ENCODE measurements at places on chromosomes 7 and 10.
A peak's percentile ranks its signal among the peaks of the same experiment; 100 is the strongest.

- no peak overlapping the region for H3K4me3 ChIP-seq
- H3K36me3 ChIP-seq = no peaks in the 10 kb centered on the region
- DNase-seq = no peak
These were observed 163.8 kb downstream of the PLXNA4 start for GRCh38 chr7:132412435-132412834.

GRCh38 chr10:98170249-98171117 is 36.0 kb downstream of the R3HCC1L start:
- H3K27ac ChIP-seq = no peak overlapping the region
- H3K4me3 ChIP-seq = no peak overlapping the region
- H3K36me3 ChIP-seq = peaks cover 6% of the 10 kb centered on the region
- H3K4me1 ChIP-seq = peaks cover 75% of the 10 kb centered on the region

DNA sequence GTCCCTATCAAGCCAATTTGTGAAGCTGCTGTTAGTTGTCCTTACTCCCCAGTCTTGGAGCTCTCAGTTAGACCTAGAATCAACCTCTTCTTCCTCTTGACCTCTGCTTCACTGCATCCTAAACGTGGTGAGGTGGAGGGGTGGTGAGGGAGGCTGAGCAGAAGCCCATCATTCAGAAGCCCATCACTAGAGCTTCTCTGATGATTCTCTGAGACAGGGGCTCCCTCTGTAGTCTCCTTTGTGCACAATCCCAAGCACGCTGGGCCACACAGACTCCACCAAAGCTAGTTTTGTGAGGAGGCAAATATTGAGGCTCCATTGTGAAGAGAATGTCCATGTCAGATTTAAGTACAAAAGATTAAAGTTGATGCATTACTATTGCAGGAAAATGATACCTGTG is 163.8 kb upstream of the PRSS1 start:
- peaks cover 14% of the 10 kb centered on the region for H3K4me1 ChIP-seq
- no peak overlapping the region for H3K4me3 ChIP-seq
- H3K27me3 ChIP-seq = no peaks in the 10 kb centered on the region
- no peaks in the 10 kb centered on the region for H3K36me3 ChIP-seq
- DNase-seq = no peak
- H3K27ac ChIP-seq = no peak overlapping the region

- no peaks in the 10 kb centered on the region for H3K36me3 ChIP-seq
- no peak for DNase-seq
- no peak overlapping the region for H3K4me3 ChIP-seq
- H3K27me3 ChIP-seq = no peaks in the 10 kb centered on the region
These were observed 384.5 kb downstream of the KCNMA1 start for GRCh38 chr10:77253147-77253545.

- no peaks in the 10 kb centered on the region for H3K27me3 ChIP-seq
- no peak for DNase-seq
- no peaks in the 10 kb centered on the region for H3K4me1 ChIP-seq
- peak overlapping the region; percentile 12 for H3K27ac ChIP-seq
- no peaks in the 10 kb centered on the region for H3K36me3 ChIP-seq
- H3K4me3 ChIP-seq = no peak overlapping the region
These were observed 131.8 kb downstream of the ADK start for GRCh38 chr10:74282848-74283210.

GRCh38 chr10:80408242-80409101 is at the start of gene PRXL2A:
Gene PRXL2A (plus strand): TSS chr10:80408551. CDS start chr10:80420468, 11,917 bp downstream.
- peak within 1 kb of the TSS; percentile 60 for H3K27ac ChIP-seq
- DNase-seq = peak; percentile 94
- peaks cover 26% of the 10 kb centered on the region for H3K27me3 ChIP-seq
- no peaks in the 10 kb centered on the region for H3K36me3 ChIP-seq
- H3K4me3 ChIP-seq = peak within 1 kb of the TSS; percentile 88

GRCh38 chr7:2517026-2517425 is 2.5 kb upstream of the LFNG start:
- H3K27ac ChIP-seq = no peak overlapping the region
- no peaks in the 10 kb centered on the region for H3K36me3 ChIP-seq
- H3K27me3 ChIP-seq = peaks cover 24% of the 10 kb centered on the region
- DNase-seq = no peak
- no peak overlapping the region for H3K4me3 ChIP-seq

DNA sequence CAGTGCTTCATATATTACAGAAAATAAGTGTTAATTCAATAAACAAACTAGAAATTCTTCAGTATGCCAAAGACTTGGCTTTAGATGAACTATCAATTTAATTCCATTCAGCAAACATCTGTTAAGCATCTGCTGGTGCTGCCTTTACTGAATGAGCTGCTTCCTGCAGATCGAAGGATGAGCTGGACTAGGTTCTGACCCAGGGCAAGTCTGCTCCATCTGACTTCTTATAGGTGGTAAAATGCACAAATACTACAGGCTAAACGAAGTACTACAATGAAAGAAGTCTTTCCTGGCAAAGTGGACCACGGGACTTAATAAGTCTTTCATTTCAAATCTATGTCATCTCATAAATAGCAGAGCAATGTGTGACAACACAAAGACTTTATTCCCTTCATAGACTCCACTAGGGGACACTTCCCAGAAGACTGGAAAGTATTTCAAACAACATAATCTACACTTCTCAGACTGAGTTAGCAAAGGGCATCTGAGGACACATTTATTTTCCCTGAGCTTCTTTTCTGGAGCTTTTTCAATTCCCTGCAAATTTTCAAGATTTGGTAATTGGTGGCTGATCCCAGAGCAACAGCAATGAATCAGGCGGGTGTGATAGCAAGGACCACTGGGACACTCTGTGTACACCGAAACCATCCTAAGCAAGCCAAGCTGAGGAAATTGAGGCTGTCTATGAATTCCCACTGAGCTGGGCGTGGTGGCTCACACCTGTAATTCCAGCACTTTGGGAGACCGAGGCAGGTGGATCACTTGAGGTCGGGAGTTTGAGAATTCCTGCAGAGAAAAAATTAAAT is 108.9 kb upstream of the FRMD4A start:
- no peaks in the 10 kb centered on the region for H3K4me1 ChIP-seq
- no peak overlapping the region for H3K4me3 ChIP-seq
- no peaks in the 10 kb centered on the region for H3K27me3 ChIP-seq
- H3K36me3 ChIP-seq = no peaks in the 10 kb centered on the region
- no peak for DNase-seq
- H3K27ac ChIP-seq = no peak overlapping the region

- no peaks in the 10 kb centered on the region for H3K36me3 ChIP-seq
- DNase-seq = no peak
- H3K4me3 ChIP-seq = no peak overlapping the region
- peaks cover 44% of the 10 kb centered on the region for H3K4me1 ChIP-seq
These were observed 85.5 kb downstream of the PARD3 start for GRCh38 chr10:34729619-34730018.

GRCh38 chr10:105770524-105771212 is 1129.6 kb downstream of the SORCS3 start:
- no peak overlapping the region for H3K27ac ChIP-seq
- H3K27me3 ChIP-seq = no peaks in the 10 kb centered on the region
- no peak overlapping the region for H3K4me3 ChIP-seq
- H3K36me3 ChIP-seq = no peaks in the 10 kb centered on the region
- no peaks in the 10 kb centered on the region for H3K4me1 ChIP-seq

GRCh38 chr10:47145290-47145934 is 154.6 kb upstream of the GDF10 start:
- H3K36me3 ChIP-seq = no peaks in the 10 kb centered on the region
- H3K4me3 ChIP-seq = no peak overlapping the region
- no peak overlapping the region for H3K27ac ChIP-seq
- 0 out of 2 replicates have a peak, but pooled peaks cover 4% of the 10 kb centered on the region for H3K4me1 ChIP-seq
- DNase-seq = no peak
- H3K27me3 ChIP-seq = no peaks in the 10 kb centered on the region

DNA sequence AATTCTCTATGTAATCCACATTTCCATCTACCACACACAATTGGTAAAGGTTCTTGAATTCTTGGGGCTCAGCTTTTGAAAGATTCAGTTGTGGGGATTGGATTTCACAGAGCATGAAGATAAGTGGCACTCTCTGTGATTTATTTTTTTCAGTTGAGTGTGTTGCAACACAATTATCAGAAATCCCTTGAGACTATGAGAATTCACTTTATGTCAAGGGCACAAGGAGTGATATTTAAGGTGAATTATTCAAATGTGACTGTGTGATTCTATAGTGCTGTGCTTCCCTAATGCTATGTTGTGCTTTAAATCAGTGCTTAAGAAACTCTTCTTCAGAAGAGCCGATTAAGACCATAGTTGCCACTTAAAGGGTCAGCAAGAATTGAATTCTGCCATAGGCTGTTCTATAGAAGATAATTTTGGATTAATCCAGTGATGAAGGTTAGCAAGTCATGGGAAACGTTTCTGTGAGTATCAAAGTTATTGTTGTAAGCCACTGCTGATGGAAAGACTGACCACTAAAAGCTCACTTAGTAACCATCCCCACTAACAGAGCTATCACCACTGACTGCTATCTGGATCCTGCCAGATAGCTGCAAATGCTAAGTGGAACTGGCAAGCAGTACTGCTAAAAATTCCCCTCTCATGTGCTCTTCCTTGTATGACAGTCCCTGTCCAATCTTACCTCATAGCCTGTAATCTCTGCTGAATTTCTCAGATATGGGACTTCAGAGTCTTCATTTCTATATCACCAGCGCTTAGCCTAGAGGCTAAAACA is 134.0 kb upstream of the SEMA3D start:
- no peaks in the 10 kb centered on the region for H3K36me3 ChIP-seq
- no peak overlapping the region for H3K27ac ChIP-seq
- no peaks in the 10 kb centered on the region for H3K27me3 ChIP-seq
- DNase-seq = no peak
- H3K4me1 ChIP-seq = peaks cover 2% of the 10 kb centered on the region
- H3K4me3 ChIP-seq = no peak overlapping the region

- peaks cover 10% of the 10 kb centered on the region for H3K4me1 ChIP-seq
- DNase-seq = no peak
- no peak overlapping the region for H3K4me3 ChIP-seq
- H3K27ac ChIP-seq = no peak overlapping the region
These were observed 24.1 kb upstream of the MYH16 start for GRCh38 chr7:99248391-99249095.

DNA sequence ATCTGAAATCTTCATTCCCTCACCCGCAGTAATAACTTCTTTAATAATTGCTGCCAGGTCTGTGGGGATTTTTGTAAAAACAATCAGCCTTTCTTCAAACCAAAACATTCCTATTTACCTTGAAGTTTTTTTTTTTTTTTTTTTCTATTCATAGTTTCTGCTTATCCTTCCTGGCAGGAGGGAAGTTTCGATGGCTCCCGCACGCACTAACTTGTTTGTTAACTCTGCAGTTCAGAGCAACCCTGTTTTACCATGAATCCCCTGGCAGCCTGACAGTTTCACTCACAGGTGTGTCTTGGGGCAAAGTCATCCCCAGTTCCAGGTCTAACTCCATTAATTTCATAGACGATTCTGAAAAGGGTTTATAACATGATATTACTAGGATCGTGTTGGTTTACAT is 149.3 kb downstream of the KLF6 start:
- H3K27ac ChIP-seq = peak overlapping the region; percentile 95

- no peaks in the 10 kb centered on the region for H3K27me3 ChIP-seq
- no peak overlapping the region for H3K4me3 ChIP-seq
- DNase-seq = no peak
- H3K36me3 ChIP-seq = no peaks in the 10 kb centered on the region
- no peak overlapping the region for H3K27ac ChIP-seq
These were observed 290.6 kb downstream of the FZD1 start for GRCh38 chr7:91554883-91555282.

- H3K36me3 ChIP-seq = no peaks in the 10 kb centered on the region
- no peak overlapping the region for H3K27ac ChIP-seq
- H3K27me3 ChIP-seq = no peaks in the 10 kb centered on the region
- DNase-seq = no peak
- no peak overlapping the region for H3K4me3 ChIP-seq
These were observed 43.6 kb downstream of the PIP4K2A start for GRCh38 chr10:22670788-22671187.

GRCh38 chr10:2925631-2926030 is 141.7 kb upstream of the PFKP start:
- no peak for DNase-seq
- H3K4me1 ChIP-seq = peaks cover 25% of the 10 kb centered on the region
- H3K4me3 ChIP-seq = no peak overlapping the region
- H3K27me3 ChIP-seq = no peaks in the 10 kb centered on the region
- H3K27ac ChIP-seq = no peak overlapping the region

- no peak overlapping the region for H3K4me3 ChIP-seq
- no peak for DNase-seq
- peaks cover 12% of the 10 kb centered on the region for H3K36me3 ChIP-seq
These were observed 78.0 kb downstream of the MALSU1 start for GRCh38 chr7:23377134-23377533.

GRCh38 chr10:132904181-132904813 is 38.1 kb downstream of the CFAP46 start:
- peaks cover 11% of the 10 kb centered on the region for H3K36me3 ChIP-seq
- H3K4me1 ChIP-seq = 0 out of 2 replicates have a peak, but pooled peaks cover 3% of the 10 kb centered on the region
- no peak overlapping the region for H3K4me3 ChIP-seq
- no peak overlapping the region for H3K27ac ChIP-seq
- DNase-seq = peak; percentile 70

- peaks cover 46% of the 10 kb centered on the region for H3K36me3 ChIP-seq
- no peak overlapping the region for H3K27ac ChIP-seq
These were observed 184.2 kb downstream of the PFKFB3 start for GRCh38 chr10:6386960-6387359.

- H3K4me1 ChIP-seq = peaks cover 12% of the 10 kb centered on the region
- no peaks in the 10 kb centered on the region for H3K27me3 ChIP-seq
- H3K4me3 ChIP-seq = no peak overlapping the region
These were observed 94.9 kb upstream of the ZNF438 start for GRCh38 chr10:31126593-31126992.

Measured in WTC11 (cell line).